ENCODE measurements at places on chromosomes 13 and 19. TPM values are rescaled to one million over a fixed set of nuclear protein-coding genes. Genes with fewer than 3 reads are reported as not detected.

GRCh38 chr13:99285432-99286182 is 21.6 kb downstream of the GPR183 start:
- peak overlapping the region; percentile 37 for H3K27ac ChIP-seq
- no peaks in the 10 kb centered on the region for H3K36me3 ChIP-seq
- peaks cover 75% of the 10 kb centered on the region for H3K4me1 ChIP-seq
- H3K4me3 ChIP-seq, result no peak overlapping the region
- no peak for DNase-seq

LCP1 gene
- 35.7 TPM for total RNA-seq

SPACA6 gene
- total RNA-seq, result 15.5 TPM

- H3K36me3 ChIP-seq, result no peaks in the 10 kb centered on the region
- DNase-seq, result peak; percentile 9
- H3K4me1 ChIP-seq, result no peaks in the 10 kb centered on the region
- H3K27me3 ChIP-seq, result no peaks in the 10 kb centered on the region
- H3K4me3 ChIP-seq, result no peak overlapping the region
Observed at GRCh38 chr13:89695343-89696257, 1651.9 kb upstream of the MIR17HG start.

DNA sequence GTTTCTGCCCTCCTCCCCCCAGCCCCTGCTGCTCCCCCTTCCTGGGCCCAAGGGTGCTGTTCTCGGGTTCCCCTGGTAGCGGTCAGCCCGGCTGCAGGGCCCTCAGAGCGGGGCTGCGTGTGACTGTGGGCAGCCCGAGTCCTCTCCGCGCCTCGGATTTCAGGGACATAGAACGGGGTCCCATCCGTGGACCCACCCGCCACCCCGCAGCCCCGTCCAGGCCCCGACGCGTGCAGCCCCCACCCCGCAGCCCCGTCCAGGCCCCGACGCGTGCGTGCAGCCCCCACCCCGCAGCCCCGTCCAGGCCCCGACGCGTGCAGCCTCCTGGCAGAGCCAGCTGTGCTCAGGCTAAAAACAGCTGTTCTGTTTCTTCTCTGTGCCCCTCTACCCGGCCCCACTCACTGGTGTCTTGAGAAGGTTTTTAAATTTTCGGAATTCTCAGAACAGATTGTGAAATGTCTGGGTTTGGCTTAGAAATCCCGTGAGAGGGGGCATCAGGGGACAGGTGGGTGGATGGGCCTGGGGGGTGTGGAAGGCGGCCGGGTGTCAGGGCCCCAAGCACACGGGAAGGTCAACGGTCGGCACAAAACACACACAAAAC is 5.5 kb upstream of the PRTN3 start:
- H3K36me3 ChIP-seq, result no peaks in the 10 kb centered on the region
- no peak overlapping the region for H3K27ac ChIP-seq
- H3K27me3 ChIP-seq, result peaks cover 90% of the 10 kb centered on the region
- H3K4me1 ChIP-seq, result no peaks in the 10 kb centered on the region
- no peak for DNase-seq

GRCh38 chr13:99347335-99347878 is 40.2 kb upstream of the GPR183 start:
- H3K36me3 ChIP-seq, result no peaks in the 10 kb centered on the region
- H3K4me1 ChIP-seq, result no peaks in the 10 kb centered on the region
- no peaks in the 10 kb centered on the region for H3K27me3 ChIP-seq
- no peak for DNase-seq
- no peak overlapping the region for H3K4me3 ChIP-seq

- no peak overlapping the region for H3K27ac ChIP-seq
- no peak overlapping the region for H3K4me3 ChIP-seq
- H3K27me3 ChIP-seq, result no peaks in the 10 kb centered on the region
- no peaks in the 10 kb centered on the region for H3K4me1 ChIP-seq
- H3K36me3 ChIP-seq, result no peaks in the 10 kb centered on the region
Observed at GRCh38 chr13:30325668-30326067, 18.3 kb upstream of the KATNAL1 start.

- no peaks in the 10 kb centered on the region for H3K36me3 ChIP-seq
- no peak overlapping the region for H3K27ac ChIP-seq
- H3K4me3 ChIP-seq, result no peak overlapping the region
Observed at GRCh38 chr19:29293736-29294342, 80.9 kb upstream of the UQCRFS1 start.

DNA sequence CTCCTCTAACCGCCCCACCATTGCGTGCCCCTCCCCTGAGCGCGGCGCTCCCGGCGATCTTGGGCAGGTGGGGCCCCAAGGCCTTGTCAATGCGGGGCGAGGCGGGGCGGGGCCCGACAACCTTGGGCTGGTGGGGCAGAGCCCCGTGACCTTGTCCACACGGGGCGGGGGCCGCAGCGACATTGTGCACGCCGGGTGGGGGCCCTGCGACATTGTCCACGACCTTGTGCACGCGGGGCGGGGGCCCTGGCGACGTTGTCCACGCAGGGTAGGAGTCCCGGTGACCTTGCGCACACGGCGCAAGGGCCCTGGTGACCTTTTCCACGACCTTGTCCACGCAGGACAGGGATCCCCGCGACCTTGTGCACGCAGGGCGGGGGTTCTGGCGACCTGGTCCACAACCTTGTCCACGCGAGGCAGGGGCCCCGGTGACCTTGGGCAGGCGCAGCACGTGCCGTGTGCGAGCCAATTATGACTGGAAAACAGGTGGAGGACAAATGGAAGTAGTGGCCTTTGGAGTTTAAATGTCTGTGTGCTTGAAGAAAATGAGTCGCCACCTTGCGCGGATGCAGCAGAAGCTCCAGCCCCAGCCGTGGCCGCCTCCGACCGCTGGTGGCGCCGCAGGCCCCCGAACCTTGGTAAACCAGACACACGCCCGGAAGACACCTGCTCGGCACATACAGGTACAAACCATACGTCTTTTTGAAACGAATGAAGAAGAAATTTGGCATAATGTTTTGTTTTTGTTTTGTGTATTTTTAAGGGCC is 62.6 kb downstream of the LATS2 start:
- no peaks in the 10 kb centered on the region for H3K27me3 ChIP-seq
- no peak overlapping the region for H3K27ac ChIP-seq
- no peak for DNase-seq
- no peaks in the 10 kb centered on the region for H3K4me1 ChIP-seq
- H3K4me3 ChIP-seq, result no peak overlapping the region

DNA sequence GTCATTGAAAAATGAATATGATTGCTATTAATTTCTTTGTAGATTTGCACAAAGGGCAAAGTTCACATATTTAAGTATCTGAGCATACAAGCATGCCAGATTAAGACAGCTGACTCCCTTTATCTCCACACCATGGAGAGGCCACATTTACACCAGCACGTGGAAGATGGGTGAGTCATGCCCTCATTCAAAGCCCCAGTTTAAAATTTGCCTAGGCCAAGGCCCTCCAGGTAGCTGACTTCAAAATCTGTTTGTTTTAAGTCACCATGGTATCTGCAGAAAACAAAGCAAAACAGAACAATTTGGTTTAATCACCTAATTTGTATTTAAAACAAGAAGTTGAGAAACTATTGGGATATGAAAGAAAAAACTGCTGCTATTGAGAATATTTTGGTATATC is 109.2 kb downstream of the ESD start:
- H3K4me3 ChIP-seq, result no peak overlapping the region
- no peak for DNase-seq
- H3K27me3 ChIP-seq, result no peaks in the 10 kb centered on the region
- H3K4me1 ChIP-seq, result peaks cover 7% of the 10 kb centered on the region
- H3K27ac ChIP-seq, result no peak overlapping the region

DNA sequence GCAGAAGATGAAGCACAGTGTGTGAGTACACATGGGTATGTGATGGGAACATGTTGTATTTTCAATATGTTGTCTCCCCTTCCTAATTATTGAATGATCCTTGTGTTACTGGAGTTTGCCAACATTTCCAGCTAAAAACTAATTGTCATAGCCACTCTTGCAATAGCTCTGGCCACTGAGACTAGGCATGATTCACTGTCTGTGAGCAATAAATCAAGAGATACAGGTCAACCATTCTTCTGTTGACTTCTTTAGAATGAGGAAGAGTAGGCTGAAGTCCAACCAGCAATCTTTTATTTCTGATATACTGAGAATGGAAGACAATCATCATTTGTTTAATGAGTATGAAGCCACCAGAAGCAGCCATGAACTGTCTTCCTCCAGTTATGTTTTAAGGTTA is 413.9 kb downstream of the SLITRK5 start:
- no peak for DNase-seq
- H3K4me1 ChIP-seq, result no peaks in the 10 kb centered on the region
- no peak overlapping the region for H3K27ac ChIP-seq

ZNF45 gene
- total RNA-seq, result 19.9 TPM

- no peak overlapping the region for H3K27ac ChIP-seq
- DNase-seq, result no peak
- no peak overlapping the region for H3K4me3 ChIP-seq
- no peaks in the 10 kb centered on the region for H3K4me1 ChIP-seq
Observed at GRCh38 chr13:76715075-76715474, 171.1 kb downstream of the KCTD12 start.

ECSIT gene
- total RNA-seq, result 26.3 TPM

ZNF99 gene
- total RNA-seq, result not detected

- no peak overlapping the region for H3K4me3 ChIP-seq
- no peak overlapping the region for H3K27ac ChIP-seq
- no peaks in the 10 kb centered on the region for H3K4me1 ChIP-seq
- H3K27me3 ChIP-seq, result no peaks in the 10 kb centered on the region
- no peak for DNase-seq
Observed at GRCh38 chr19:35731779-35732405, 10.4 kb downstream of the IGFLR1 start.

GRCh38 chr13:36190771-36191170 is 23.6 kb downstream of the SOHLH2 start:
- no peaks in the 10 kb centered on the region for H3K27me3 ChIP-seq
- no peaks in the 10 kb centered on the region for H3K36me3 ChIP-seq
- H3K4me3 ChIP-seq, result no peak overlapping the region

GRCh38 chr13:61358599-61358998 is 57.0 kb downstream of the PCDH20 start:
- H3K27me3 ChIP-seq, result no peaks in the 10 kb centered on the region
- H3K4me1 ChIP-seq, result no peaks in the 10 kb centered on the region
- no peak overlapping the region for H3K27ac ChIP-seq
- no peaks in the 10 kb centered on the region for H3K36me3 ChIP-seq
- DNase-seq, result no peak

ZNF221 gene
- total RNA-seq, result 1.00 TPM

DNA sequence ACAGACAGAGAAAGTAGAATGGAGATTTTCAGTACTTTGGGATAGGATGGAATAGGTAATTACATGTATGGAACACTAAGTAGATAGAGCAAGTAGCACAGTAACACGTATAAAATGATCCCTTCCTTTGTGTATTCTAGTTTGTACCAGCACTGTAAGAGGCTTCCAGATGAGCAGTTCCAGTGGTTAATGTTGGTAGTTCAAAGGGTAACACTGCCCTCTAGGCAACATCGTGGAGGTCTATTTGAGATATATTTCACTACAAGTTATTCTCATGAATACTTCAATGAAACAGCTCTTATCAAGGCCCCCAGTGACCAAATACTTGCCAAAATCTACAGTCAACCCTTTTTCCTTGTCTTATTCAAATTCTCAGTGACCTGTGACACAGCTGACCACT is 13.5 kb upstream of the ZNF563 start:
- no peak overlapping the region for H3K27ac ChIP-seq
- no peak overlapping the region for H3K4me3 ChIP-seq
- peaks cover 8% of the 10 kb centered on the region for H3K36me3 ChIP-seq
- H3K27me3 ChIP-seq, result no peaks in the 10 kb centered on the region
- DNase-seq, result no peak
- H3K4me1 ChIP-seq, result no peaks in the 10 kb centered on the region

HAUS5 gene
- total RNA-seq, result 3.7 TPM

C19orf85 gene
- not detected for total RNA-seq

DNA sequence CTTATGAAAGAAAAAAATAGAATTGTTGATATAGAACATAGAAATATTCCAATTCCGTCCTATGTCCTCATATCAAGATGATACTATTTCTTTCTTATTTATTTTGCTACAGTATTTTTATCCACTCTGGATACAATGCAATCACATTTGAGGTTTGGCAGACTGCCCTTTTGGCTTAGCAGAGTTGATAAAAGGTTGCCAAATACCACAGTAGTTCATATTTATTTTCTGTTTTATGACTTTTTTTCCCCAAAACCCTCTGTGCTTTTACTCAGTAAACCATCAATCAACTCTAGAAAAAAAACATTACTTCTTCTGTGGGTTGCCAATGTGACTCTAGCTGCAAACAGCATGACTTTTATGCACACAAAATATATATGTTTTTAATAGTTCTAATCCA is 424.5 kb downstream of the PCDH9 start:
- H3K27me3 ChIP-seq, result no peaks in the 10 kb centered on the region
- H3K4me3 ChIP-seq, result no peak overlapping the region
- H3K27ac ChIP-seq, result no peak overlapping the region
- no peaks in the 10 kb centered on the region for H3K36me3 ChIP-seq

TJP3 gene
- 294 TPM for total RNA-seq

DNA sequence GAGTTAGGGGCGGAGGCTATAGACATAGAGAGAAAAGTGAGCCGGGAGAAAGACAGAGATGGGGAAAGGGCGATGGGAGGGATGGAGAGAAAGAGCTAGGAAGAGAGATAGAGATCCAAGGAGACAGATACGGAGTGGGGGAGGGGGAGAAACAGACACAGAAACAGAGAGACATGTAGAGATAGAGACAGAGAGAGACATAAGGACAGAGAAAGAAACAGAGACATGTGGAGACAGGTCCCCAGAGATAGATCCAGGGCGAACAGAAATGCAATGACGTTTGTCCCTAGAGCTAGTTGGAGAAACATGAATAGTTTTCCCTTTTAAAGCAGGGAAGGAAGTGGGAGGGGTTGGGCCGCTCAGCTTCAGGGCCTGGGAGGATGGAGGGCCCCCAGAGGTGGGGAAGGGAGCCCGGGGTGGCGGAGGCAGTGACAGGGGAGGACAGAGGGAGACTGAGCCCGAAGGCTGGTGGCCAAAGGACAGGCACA is 4.6 kb downstream of the PPP1R14A start:
- H3K27me3 ChIP-seq, result peaks cover 15% of the 10 kb centered on the region
- no peak for DNase-seq
- peak overlapping the region; percentile 83 for H3K27ac ChIP-seq
- H3K36me3 ChIP-seq, result no peaks in the 10 kb centered on the region

RASIP1 gene
- total RNA-seq, result 3.0 TPM

DNA sequence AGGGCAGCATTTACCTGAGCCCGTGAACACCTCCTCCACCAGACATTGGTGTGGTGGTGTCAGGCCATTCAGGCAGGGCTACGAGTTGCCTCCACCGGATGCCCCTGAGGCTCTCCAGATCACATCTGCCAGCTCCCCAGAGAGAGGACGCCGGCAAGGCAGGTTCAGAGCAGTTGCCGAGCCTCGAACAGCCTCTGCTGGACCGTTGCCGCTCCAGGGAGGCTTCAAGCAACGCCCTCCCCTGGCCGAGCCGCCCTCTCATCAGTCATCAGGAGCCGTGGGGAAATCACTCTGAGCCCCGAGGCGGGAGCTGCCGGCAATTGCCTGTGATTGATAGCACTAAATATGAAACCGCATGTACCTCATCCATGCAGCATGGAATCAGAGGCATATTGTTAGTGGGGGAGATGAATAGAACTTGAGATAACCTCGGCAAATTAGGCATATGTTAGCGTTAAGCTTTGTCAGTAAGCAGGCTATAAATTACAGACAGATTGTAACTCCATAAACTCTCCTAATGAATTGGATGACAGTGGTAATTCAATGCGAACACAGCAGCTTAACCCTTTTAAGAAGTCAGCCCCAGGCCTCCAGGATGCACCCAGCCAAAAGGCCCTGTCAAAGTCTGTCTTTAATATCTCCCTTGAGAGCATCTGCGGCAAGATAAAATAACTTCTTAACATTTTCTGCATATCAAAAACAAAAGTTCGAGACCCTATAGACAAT is 29.8 kb upstream of the SPACA7 start:
- no peaks in the 10 kb centered on the region for H3K4me1 ChIP-seq
- no peak for DNase-seq
- H3K36me3 ChIP-seq, result no peaks in the 10 kb centered on the region
- H3K4me3 ChIP-seq, result no peak overlapping the region
- peaks cover 42% of the 10 kb centered on the region for H3K27me3 ChIP-seq

Data from transverse colon (tissue), 4 donors.